ENCODE measurements at places on chromosomes 7 and 10.

DNA sequence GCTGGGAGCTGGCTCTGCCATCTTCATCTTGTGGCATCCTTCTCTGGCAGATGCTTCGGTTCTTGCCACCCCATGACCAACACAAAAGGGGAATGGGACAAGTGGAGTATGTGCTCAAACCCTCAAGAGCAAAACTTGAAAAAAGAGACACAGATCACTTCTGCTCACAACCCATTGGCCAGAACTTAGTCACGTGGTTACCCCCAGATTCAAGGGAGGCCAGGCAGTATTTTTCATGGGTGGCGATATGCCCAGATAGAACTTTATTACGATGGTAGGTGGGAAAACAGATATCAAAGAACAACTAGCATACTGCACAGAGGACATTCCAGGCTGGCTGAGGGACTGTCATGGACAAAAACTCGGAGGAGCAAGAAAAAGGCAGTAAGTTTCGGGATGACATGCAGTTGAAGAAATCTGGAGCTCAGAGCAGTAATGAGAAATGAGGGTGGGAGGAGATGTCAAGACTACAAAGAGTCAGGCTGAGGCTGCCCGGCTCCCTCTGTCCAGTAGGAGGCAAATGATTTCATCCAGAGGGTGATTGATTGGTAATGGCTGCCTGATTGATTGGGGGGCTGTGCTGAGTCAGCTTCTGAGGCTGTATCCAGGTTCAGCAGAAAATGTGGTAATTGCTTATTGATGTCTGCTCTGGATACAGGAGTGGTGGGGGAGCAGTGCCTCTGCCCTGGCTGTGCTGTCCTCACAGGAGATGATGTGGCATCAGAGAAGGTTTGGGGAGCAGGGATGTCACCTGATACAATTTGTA, 25.3 kb downstream of the COL13A1 start:
- no peak for DNase-seq

GRCh38 chr7:119996634-119997033, 276.3 kb upstream of the KCND2 start:
- no peak for DNase-seq

- DNase-seq, result no peak
Observed at GRCh38 chr10:109480836-109481235, 442.5 kb downstream of the XPNPEP1 start.

GRCh38 chr7:22061775-22062174, 116.1 kb upstream of the CDCA7L start:
- no peak for DNase-seq

DNA sequence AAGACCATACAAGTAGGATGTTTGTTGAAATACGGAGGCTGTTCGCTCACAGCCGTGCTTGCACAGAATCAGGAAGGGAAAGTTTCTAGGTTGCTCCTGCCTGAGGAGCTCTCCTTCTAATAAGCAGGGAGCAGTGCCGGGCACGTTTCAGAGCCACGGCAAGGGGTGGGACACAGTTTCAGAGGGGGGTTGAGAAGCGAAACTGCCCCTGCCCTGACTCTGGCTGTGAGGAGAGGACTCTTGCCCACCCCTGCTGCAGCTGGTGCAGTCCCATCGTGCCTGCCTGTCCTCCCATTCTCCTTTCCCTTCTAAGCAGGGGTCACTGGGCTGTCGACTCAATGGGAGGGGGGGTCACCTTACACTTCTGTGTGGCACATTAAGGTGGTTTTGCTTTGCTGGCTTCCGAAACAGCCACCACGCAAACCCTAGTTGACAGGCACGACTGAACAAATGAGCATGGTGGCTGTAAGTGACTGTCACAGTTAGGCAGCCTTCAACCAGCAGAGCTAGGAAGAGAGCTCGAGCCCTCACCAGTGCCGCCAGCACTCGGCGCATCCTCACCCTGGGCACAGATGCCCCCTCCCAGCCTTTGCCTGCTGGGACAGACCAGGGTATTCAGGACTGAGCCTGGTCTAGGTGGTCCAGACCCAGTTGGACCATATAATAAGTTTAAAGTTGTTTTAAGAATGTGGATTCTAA, 37.5 kb downstream of the ZNF467 start:
- DNase-seq, result no peak

- no peak for DNase-seq
Observed at GRCh38 chr7:157437519-157438061, 100.8 kb downstream of the DNAJB6 start.

DNA sequence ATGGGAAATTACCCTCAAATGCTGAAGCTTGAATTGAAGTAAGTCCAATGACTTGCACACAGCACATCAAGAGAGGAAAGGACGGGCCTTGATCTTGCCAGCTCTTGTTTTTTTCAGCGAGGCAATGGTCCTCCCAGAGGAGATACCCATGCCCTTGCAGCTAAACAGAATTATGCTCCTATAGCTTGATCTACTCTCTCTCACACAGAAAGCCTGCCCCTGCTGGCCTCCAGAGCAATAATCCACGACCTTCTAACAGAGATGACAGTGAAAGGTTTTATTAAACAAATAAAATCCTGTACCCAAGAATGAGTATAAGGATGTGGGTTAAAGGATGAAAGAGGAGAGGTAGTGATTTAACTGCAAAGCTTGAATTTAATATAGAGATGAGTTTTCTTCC, 268.0 kb downstream of the ADRA2A start:
- no peak for DNase-seq

GRCh38 chr10:35422228-35422627, 85.9 kb downstream of the CCNY start:
- DNase-seq, result no peak

DNA sequence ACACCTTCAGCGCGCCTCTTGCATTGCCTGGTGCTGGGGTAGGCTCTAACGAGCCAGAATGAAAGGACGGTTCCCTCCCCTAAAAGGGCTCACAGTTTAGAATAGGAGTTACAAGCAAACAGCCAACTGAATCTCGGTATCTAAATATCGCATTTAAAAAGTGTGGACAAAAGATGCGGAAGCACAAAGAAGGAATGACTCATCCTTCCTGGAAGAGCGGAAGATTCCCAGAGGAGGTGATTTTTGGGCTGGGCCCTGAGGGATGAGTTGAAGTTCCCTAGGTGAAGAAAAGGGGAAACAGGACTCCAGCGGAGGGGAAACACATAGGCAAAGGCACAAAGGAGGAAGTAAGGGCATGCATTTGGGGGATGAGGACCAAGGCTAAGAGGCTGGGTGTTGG, 29.9 kb downstream of the SRRM3 start:
- DNase-seq, result no peak
